ENCODE measurements at places on chromosomes 2 and 18. TPM values are rescaled to one million over a fixed set of nuclear protein-coding genes. Genes with fewer than 3 reads are reported as not detected.

DNA sequence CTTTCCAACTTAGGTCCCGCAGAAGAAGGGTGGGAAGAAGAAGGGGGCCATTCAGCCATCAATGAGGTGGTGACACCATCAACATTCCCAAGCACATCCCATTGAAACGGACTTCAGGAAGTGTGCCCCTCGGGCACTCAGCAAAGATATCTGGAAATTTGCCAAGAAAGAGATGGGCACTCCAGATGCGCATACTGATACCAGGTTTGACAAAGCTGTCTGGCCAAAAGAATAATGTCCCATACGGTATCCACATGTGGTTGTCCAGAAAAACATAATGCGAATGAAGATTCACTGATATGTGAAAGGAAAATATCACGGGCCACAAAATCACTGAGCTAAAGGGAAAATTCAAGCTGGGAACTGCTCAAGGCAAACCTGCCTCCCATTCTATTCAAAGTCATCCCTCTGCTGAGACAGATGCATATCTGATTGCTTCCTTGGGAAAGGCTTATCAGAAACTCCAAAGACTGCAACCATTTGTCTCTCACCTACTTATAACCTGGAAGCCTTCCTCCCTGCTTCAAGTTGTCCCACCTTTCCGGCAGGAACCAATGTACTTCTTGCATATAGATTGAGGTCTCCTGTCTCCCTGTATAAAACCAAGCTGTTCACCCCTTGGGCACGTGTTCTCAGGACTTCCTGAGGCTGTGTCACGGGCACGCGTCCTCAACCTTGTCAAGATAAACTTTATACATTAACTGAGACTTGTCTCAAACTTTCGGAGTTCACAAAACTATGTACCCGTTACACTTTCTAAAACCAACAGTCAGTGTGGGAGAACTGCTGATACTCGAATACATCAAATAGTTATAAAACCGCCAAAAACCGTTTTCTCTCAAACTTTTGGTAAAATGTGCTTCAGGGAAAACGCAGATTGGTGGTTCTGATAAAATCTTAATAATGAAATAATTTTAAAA is 1.3 kb upstream of the PDK1 start:
- peaks cover 33% of the 10 kb centered on the region for H3K4me1 ChIP-seq
- H3K4me3 ChIP-seq: peak overlapping the region; percentile 92
- DNase-seq: no peak
- peak overlapping the region; percentile 29 for H3K27ac ChIP-seq
- H3K36me3 ChIP-seq: no peaks in the 10 kb centered on the region

GRCh38 chr18:54232485-54233227 is 8.2 kb upstream of the MBD2 start:
- peaks cover 12% of the 10 kb centered on the region for H3K27me3 ChIP-seq
- DNase-seq: no peak
- no peak overlapping the region for H3K4me3 ChIP-seq
- H3K4me1 ChIP-seq: peaks cover 6% of the 10 kb centered on the region

SH2D6 gene
- 0.26 TPM for total RNA-seq

RTP5 gene
- total RNA-seq: 0.12 TPM

EMILIN1 gene
- 0.32 TPM for total RNA-seq

Measured in T-helper 17 cell (primary cell).